AG09309 (cell line): ENCODE measurements at places on chromosomes 3 and 15.

GRCh38 chr3:107598926-107599771 lies 76.4 kb downstream of the BBX start:
- no peak for DNase-seq

- no peak for DNase-seq
Measured at GRCh38 chr3:194787650-194788049, 102.0 kb downstream of the FAM43A start.

DNA sequence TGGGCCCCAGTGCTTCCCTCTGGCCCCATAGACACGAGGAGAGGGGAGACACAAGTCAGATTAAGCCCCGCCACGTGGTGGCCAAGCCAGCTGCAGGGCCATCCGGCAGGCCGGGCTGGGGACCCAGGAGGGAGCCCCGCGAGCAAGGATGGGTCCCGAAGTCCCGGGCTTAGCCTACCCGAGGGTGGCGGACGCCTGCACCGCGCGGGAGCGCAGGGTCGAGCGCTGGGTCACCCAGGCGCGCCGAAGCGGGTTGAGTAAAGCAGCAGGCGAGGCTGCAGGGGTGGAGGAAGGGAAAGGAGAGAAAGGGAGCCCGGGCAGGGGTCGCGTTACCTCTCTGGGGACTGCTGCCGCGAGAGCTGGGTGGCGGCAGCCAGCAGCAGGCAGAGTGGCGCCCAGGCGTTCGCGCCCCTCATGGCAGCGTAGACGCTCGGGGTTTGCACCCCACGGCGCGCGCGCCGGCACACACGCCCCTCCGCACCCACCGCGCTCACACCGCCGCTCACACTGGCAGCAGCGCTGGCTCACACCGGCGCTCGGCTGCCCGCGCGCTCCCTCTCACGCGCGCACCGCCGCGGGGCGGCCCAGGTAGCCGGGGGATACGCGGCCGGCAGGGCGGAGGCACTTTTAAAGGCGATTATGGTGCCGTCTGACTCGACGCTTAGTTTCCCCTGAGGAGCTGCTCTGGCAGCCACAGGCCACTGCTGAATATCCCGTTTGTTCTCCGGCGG lies at the start of gene PCOLCE2:
Gene PCOLCE2, minus strand, starts transcription at position 603 of the 731 bp plus-strand sequence. Its CDS starts 187 bp downstream, at position 416.
- no peak for DNase-seq

DNA sequence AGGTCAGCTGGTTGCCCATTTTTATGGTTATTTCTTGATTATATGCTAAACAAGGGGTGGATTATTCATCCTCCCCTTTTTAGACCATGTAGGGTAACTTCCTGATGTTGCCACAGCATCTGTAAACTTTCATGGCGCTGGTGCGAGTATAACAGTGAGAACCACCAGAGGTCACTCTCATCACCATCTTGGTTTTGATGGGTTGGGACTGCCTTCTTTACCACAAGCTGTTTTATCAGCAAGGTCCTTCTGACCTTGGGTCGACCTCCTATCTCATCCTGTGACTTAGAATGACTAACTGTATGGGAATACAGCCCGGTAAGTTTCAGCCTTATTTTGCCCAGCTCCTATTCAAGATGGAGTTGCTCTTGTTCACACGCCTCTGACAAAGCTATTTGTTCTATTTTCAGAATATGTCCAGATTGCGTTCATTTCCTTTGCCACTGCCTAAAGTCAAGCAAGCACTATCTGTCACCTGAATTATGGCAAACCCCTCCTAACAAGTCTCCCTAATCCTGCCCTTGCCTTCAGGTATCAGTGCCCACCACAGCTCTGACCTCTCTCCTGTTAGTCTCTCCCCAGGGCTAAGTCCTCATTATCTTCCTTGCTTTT lies 308.5 kb downstream of the ROBO2 start:
- DNase-seq: no peak

GRCh38 chr3:182709306-182709705 lies 84.0 kb upstream of the ATP11B start:
- DNase-seq: no peak

DNA sequence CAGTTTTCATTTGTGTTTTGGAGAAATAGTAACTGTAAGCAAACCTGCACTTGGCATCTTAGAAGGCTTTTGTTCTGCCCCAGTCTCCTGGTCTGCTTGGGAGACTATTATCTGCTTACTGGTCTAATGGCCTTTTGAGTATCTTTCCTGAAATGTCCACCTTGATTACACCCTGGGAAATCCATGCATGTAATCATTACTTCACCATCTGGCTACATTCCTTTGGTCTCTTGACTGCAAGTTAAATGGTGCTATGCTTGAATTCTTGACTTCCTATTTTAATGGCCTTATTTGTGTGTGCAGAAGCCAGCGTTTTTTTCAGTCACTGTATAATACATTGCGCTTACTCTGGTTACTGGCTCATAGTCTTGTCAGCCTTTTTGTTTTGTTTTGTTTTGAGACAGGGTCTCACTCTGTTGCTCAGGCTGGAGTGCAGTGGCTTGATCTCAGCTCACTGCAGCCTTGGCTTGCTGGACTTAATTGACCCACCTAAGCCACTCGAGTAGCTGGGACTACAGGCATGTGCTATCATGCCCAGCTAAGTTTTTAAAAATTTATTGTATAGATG lies 30.0 kb downstream of the CHD2 start:
- no peak for DNase-seq

- no peak for DNase-seq
Measured at GRCh38 chr3:122077293-122078234, 22.4 kb downstream of the CD86 start.

GRCh38 chr3:43181202-43181821 lies 75.4 kb upstream of the POMGNT2 start:
- DNase-seq: no peak

DNA sequence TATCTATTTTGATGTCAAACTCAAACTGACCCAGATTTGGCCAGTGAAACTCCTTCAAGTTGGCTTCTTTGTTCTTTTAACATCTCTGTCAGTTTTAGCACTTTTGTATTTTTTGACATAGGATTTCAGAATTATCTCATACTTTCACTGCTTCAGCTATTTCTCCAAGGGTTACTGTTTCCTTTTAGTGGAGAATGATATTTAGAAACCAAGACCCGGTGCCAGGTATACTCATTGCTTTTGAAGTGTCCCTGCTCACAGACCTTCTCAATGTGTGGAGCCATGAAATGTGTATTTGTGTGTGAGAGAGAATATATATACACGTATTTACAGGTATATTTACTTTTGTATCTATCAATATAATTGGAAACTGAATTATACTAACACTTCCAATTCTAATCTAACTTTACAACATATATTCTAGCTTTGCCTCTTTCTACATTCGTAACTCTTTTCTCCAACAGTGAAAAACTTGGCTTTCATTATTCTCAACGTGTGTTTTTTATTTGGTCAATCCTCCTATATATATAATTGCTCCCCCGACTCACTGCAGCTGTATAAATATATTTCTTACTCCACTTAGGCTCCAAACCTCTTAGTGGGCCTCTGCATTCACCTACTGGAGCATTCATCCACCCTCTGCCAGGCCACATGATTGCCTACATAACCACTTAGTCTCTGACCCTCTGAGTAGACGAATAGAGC lies 54.0 kb downstream of the OTOL1 start:
- DNase-seq: no peak

- DNase-seq: no peak
Measured at GRCh38 chr3:101939361-101940049, 90.2 kb downstream of the NFKBIZ start.

GRCh38 chr3:4734454-4734853 lies 241.3 kb downstream of the ITPR1 start:
- no peak for DNase-seq

- DNase-seq: no peak
Measured at GRCh38 chr3:105800320-105800719, 68.5 kb downstream of the CBLB start.

- DNase-seq: no peak
Measured at GRCh38 chr3:81452418-81452817, 309.0 kb downstream of the GBE1 start.

- no peak for DNase-seq
Measured at GRCh38 chr3:71162221-71162620, 421.3 kb downstream of the FOXP1 start.

DNA sequence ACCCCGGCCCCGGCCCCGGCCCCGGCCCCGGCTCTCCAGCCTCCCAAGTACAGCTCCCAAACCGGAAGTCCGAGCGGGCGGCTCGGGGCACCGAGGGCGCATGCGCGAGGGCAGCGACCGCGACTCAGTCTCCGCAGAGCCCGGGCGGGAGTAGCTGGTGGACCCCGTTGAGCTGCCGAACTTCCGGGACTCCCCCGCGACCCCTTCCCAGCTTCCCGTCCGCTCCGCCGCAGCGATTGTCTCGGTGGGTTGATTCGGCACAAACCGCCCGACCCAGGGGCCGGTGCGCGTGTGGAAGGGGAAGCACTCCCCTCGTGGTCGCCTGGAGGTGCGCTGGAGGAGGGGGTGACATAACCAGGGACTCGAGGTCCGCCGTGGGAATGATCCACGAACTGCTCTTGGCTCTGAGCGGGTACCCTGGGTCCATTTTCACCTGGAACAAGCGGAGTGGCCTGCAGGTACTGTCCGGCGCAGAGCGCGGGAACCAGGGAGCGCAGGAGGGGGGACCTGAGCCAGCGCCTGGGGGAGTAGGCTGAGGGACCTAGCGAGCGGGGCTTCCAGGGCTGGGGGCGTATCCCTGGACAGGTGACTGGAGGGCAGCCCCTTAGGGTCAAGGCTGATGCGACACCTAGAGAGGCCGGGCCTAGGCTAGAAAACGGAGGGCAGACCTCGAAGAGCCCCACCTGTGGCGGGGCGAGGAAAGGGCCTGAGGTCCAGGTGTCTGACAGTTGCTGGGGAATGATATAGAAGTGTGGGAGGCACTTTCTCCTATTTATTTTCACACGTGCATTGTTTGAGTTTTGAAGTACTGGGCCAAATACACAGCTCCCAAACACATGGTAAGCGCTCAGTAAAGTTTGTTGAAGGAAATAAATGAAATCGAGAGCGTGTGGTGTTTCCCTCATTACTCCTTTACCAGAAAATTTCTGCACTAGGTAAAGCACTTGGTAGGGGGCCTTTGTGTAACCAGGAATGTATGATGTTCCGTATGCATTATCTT lies at the start of the genes TUBGCP4 and ZSCAN29:
Gene TUBGCP4, plus strand, starts transcription at position 127 of the 1,000 bp plus-strand sequence. Its CDS starts 254 bp downstream, at position 381.
Gene ZSCAN29, minus strand, starts transcription at position 69 of the 1,000 bp plus-strand sequence. CDS start 1,130 bp downstream, outside the sequence.
- DNase-seq: no peak

GRCh38 chr15:52778457-52778856 lies 11.7 kb downstream of the ONECUT1 start:
- DNase-seq: no peak

GRCh38 chr15:63135804-63136203 lies 14.1 kb downstream of the LACTB start:
- DNase-seq: peak; percentile 63

- no peak for DNase-seq
Measured at GRCh38 chr3:197234947-197235914, 63.2 kb downstream of the DLG1 start.

DNA sequence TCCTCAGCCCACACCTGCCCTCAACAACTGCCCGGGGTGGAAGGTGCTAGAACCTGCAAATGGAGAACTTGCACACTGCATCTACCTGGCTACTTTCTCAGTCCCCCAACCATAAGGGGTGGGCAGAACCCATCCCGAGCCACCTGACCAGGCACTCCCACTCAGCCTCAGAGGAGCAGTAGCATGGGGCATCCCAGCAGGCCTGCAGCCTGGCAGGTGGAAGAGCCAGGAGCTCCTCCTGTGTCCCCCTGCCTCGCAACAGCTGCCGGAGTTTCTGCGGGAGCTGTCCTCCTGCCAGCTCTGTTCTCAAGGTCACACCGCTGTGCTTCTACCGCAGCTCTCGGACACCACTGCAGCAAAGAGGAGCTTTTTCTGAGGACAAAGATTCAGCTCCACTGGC lies 27.5 kb downstream of the RAB6B start:
- DNase-seq: no peak

GRCh38 chr15:79025201-79025600 lies 65.4 kb downstream of the RASGRF1 start:
- DNase-seq: no peak

GRCh38 chr3:142574665-142575064 lies 3.9 kb downstream of the ATR start:
- no peak for DNase-seq

GRCh38 chr3:15591242-15591641 lies 10.1 kb downstream of the HACL1 start:
- no peak for DNase-seq

- DNase-seq: peak; percentile 17
Measured at GRCh38 chr3:43582866-43583265, 38.9 kb downstream of the ANO10 start.

- no peak for DNase-seq
Measured at GRCh38 chr3:100370756-100371155, 30.1 kb downstream of the TOMM70 start.

DNA sequence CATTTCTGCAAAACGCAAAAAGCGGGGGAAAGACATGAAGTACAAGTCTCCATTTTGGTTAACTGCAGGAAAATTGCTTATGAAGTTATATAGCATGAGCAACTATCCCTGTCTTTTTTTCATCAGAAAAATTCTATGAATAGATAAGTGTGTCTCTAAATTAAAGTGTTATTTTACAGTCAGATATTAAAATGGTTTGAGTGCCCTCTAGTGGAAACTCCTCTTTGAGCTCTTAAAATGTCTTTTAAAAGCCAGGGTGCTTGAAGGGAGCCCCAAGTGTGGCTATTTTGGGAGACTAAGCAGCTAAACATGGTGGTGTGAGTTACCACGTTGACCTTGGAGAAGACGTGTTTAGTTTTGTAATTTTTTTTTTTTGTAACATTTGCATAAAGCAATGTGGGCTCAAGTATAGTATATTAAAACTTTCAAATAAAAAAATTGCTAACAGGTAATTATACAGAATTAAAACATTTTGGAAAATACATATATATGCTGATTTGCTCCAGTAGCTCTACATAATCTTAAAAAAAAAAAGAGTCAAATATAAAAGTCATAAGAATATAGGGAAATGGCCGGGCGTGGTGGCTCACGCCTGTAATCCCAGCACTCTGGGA lies 77.2 kb downstream of the PPP2R3A start:
- peak; percentile 27 for DNase-seq

DNA sequence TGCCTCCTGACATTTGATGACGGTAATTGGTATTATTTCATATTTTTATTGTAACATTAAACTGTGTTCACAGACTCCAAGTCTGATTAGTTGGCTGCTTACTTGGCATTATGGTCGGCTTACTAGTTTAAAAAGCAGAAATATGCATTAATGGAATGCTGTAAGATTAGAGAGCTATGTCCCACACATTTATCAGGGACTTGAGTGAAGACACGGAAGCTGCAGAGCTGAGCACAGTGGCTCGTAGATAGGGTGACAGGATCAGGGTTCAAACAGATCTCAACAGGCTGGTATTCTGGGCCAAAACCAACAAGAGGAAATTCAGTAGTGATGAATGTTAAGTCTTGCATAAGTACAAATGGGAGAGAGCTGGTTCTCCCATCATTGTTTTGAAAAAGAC lies 113.8 kb downstream of the ADAMTSL3 start:
- DNase-seq: no peak

DNA sequence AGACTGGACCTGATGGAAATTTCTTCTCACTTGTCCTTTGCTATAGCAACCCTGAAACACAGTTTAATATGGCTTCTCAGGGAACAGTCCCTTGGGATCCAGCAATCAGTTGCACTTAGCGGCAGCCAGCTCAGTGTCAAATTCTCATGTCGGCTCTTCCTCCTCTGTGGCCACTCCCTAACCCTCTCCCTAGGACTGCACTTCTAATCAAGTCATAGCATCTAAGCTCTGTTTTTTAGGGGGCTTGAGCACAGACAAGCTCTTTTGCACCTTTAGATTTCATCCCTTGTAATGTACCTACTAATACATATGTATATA lies 250.5 kb upstream of the TLE3 start:
- DNase-seq: no peak

GRCh38 chr3:42961633-42962032 lies 17.5 kb upstream of the GASK1A start:
- DNase-seq: peak; percentile 14

- no peak for DNase-seq
Measured at GRCh38 chr3:48464713-48465221, 18.2 kb downstream of the ATRIP start.

- no peak for DNase-seq
Measured at GRCh38 chr15:65391732-65392131, 13.9 kb upstream of the IGDCC3 start.

GRCh38 chr3:49248840-49249227 lies 28.2 kb downstream of the C3orf62 start:
- no peak for DNase-seq
